Ecto neural progenitor cell (in vitro differentiated cells): ENCODE measurements at places on chromosomes 16 and 17.

- DNase-seq, result no peak
Observed at GRCh38 chr16:65222049-65222448, 100.2 kb upstream of the CDH11 start.

DNA sequence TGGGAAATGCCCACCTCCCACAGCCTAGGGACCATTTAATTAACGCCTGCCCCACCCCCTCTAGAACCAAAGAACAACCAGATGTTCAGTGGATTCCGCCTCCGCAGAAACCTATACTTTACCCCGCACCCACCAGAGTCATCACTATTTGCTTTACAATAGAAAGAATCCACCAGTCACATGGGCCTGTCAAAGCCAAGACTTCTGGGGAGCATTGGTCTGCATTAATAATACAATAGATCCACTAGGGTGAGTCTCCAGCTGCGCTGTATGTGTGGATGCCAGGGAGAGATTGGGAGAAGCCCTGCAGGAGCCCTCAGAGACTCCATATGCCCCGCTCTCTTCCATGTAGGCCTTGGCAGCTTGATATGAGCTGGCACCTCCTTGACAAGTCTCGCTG is 31.3 kb downstream of the CLEC19A start:
- no peak for DNase-seq

GRCh38 chr17:69282002-69282401 is 44.9 kb downstream of the ABCA5 start:
- DNase-seq, result no peak

- DNase-seq, result no peak
Observed at GRCh38 chr16:55302635-55303034, 21.4 kb upstream of the IRX6 start.

DNA sequence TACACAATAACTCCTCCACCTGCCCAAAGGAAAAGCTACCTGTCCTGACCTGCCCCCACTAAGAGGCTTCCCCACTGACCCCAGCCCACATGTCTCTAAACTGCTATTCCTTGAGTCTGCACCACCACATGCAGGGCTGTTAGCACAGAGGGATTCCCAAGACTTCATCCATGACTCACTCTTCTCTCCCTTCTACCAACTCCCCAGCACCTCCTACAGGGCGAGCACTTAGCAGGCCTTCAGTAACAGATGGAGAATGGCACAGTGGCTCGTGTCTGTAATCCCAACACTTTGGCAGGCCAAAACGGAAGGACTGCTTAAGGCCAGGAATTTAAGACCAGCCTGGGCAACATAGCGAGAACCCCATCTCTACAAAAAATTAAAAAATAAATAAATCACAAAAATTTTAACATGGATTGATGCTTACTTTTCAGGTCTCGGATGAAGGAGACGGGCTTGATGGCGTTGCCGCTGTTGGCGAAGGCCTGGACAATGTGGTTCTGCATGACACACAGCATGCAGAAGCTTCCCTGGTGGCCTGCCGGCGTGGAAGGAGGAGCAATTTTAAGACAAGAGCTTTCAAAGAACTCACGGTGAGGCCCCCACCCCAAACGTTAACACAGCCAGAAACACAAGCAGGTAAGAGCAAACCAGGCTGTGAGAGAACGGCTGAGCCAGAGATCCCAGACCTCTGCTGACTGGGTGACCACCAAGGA is 12.0 kb downstream of the USP36 start:
- no peak for DNase-seq

DNA sequence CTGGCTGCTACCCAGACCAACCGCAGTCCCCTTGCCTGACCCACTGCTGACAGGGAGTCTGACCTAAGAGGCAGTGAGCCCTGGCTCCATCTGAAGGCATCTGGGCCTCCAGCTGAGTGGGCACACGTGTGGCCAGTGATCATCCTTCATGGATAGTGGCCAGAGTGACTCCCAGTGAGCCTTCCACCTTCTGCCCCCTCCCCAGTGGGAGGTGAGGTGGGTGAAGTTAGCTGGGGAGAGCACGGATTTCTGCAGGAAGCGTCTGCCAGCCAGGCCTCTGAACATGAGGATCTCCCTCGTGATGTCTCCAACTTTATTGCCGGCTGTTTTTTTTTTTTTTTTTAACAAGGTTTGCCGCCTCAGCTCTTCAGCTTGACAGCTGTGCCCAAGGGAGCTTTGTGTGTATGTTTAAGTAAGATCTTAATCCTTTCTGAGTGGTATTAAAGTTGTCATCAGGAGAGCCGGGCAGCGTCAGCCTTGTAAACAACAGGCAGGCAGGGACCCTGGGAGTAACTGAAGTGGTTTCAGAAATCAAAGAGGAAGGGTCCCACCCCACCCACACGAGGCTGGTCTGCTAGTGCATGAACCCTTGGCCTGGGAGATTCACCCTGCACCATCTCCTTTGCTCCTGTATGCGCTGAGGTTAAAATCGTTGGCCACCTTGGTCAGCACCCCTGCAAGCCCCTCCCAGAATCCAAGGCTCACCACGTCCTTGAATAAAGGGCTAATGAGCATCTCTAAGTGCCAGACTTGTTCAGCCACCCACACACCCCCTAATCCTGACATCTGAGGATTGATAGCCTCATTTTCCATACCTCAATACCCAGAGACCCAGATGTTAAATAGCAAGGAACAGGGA is 33.3 kb downstream of the RHBDL3 start:
- DNase-seq, result no peak

GRCh38 chr16:15703029-15703736 is 53.1 kb downstream of the NDE1 start:
- no peak for DNase-seq

DNA sequence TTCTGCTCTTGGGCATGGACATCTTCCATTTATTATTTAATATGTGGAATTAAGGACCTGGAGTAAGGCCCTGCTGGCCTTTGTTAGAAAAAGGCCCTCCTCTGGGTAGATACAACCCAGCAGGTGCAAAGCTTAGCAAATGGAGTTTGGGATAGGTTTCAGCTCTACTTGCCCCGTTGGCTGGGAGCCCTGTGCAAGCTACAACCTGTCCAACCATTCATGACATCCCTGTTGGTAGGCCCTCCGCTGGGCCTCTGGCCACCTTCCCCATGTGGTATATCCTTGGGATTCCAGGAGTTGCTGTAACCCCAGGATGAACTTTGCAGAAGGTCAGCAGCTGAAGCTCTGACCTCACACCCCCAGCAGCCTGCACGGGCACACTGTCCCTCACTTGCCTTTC is 6.4 kb downstream of the NGFR start:
- no peak for DNase-seq

- DNase-seq, result no peak
Observed at GRCh38 chr17:26765860-26766709, 527.8 kb upstream of the WSB1 start.

DNA sequence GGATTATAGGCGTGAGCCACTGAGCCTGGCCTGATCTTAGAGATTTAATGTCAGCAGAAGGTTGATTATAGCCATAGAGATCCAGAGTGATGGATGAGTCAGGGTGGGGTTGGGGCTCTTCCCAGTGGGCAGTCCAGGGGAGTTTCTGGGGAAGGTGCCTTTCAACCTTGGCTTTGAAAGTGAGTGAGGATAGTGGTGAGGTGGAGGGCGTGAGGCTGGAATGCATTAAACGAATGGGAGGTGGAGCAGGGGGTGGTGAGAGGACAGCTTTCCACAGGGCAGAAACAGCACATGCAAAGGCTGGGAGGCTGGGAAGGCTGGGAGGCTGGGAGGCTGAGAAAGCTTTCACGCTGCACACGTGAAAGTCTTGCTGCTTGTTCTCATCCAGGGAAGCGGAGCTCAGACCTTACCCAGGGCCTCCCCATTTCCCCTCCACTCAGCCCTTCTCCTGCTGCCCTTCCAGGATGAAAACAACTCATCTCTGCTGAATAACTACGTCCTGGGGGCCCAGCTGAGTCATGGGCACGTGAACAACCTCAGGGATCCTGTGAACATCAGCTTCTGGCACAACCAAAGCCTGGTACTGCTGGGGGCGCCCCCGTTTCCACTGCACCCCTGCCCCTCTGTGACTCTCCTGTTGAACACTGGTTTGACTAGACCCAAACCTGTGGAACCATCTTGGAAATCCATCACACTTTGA is 22.3 kb downstream of the ADGRG5 start:
- no peak for DNase-seq
